ENCODE measurements at places on chromosomes 13 and 19.

DNA sequence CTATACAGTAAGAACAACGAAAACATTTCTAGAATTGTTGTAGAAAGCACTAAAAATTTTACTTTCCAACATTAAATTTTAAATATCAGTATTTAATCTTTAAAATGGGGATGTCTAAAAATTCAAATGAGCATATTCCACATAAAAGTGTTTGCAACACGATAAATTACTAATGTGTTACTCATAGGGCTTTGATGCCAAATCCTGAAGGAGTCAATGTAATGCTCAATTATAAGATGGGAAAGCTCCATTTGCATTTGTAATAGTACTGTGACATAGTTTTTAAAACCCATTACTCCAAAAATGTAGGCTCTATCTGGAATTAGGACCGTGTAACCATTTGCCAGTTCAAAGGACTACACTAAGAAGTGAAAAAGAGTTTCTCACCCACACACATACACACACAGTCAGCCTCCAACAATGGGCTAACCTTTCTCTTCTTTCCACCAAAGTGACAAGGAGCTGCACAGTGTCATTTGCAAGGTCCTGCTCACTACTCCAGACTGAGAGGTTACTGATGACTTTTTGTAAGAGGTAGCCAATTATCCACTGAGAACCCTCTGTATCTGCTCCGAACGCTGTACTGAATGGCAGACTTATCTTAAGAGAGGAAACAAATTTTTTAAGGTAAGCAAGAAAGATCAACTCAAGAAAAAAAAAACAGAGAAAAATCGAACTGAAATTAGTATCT, 26.1 kb upstream of the EEF1AKMT1 start:
- no peak for DNase-seq

- DNase-seq = no peak
Observed at GRCh38 chr13:37448153-37448552, 150.4 kb downstream of the POSTN start.

DNA sequence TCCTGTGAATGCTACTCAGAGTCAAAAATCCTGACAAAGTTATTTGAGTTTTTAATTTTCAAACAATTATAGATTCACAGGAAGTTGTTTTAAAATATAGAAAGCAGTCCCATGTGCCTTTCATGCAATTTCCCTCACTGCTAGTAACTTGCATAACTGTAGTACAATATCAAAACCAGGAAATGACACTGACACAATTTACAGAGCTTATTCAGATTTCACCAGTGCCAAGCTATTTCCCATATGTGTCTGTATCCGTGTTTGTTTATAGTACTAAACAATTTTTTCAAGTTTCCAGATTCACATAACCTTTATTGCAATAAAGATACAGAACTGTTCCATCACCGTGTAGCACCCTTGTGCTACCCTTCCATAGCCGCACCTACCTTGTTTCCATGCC, 934.6 kb downstream of the PCDH17 start:
- DNase-seq = no peak

GRCh38 chr13:96214824-96215445, 125.0 kb downstream of the HS6ST3 start:
- DNase-seq = no peak

DNA sequence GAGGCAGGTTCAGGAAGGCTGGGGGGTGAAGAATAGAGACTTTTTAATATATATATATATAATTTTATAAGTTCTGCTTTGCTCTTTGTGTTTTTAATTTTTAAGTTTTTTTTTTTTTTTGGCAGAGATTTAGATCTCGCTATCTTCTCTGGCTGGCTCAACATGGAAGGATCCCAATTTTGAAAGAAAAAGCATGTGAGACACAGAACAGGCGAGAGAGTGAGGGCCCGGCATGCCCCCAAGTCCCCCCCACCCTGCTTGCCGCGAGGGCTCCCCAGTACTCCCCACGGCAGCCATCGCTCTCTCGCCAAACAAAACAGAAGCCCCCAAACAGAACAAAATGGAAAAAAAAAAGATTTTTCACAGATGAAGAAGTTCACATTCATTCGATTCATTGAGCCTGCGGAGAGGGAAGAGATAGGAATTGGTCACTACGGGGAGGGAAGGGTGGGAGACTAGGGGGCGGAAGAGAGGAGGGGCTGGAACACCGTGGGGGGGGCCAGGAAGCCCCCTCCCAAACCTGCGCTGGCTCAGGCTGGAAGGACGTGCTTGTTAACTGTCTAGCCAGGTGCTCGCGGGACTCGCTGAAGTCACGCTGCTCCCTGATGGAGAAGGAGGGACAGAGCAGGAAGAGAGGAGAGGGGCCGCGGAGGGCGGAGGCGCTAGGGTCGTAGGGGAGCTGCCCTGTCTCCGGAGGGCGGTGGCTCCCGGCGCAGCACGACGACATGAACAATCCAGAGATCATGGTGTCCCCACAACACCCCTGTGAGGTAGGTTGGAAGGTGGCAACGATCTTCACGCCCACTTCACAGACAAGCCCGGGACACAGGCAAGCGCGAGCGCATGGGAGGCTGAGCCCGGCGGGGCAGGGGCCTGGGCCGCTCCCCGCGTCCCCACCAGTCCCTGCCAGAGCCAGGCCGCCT, 10.6 kb downstream of the KHSRP start:
- no peak for DNase-seq

DNA sequence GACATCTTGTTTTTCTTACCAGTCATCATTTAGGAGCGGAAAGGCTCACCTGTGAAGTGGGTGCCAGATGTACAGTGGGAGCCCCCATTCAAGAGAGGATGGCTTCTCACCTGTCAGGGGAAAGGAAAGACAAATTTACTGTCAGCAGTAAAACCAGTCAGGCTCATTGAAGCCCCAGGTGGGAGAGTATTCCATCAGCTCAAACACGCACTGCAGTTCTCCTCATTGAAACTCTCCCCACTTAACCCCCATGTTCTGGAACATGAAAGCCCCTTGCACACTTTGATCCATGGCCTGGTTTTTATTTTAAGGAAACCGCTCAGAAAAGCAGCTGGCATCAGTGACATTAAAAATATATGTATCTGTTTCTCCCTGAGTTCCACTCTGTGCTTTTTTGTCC, 401.1 kb upstream of the ZNF507 start:
- DNase-seq = no peak

DNA sequence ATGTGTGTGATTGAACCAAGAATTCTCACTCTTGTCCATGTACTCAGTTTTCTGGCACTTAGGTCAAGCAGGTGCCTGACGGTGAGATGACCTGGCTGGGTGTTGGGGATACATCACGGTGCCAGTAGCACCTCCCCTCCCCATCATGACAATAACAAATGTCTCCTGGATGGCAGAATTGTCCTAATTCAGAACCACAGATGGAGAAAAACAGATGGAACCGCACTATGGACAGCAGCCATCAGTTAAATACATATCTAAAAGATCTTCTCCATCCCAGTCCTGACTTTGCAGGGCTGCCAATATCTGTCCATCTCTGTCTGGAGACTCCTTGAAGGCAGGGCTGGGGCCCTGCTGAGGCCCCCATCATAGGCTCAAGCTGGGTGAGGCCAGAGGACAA, 126.9 kb downstream of the PTPRS start:
- no peak for DNase-seq

Measured in activated T-cell treated with anti-CD3 and anti-CD28 coated beads for 48 hours (primary cell).